Suppressor macrophage treated with lipopolysaccharide for 1 hour (primary cell): ENCODE measurements at places on chromosomes 2 and 18.
A peak's percentile ranks its signal among the peaks of the same experiment; 100 is the strongest.

- DNase-seq, result peak; percentile 7
These were observed 302.1 kb downstream of the LPIN1 start for GRCh38 chr2:12048550-12048949.

DNA sequence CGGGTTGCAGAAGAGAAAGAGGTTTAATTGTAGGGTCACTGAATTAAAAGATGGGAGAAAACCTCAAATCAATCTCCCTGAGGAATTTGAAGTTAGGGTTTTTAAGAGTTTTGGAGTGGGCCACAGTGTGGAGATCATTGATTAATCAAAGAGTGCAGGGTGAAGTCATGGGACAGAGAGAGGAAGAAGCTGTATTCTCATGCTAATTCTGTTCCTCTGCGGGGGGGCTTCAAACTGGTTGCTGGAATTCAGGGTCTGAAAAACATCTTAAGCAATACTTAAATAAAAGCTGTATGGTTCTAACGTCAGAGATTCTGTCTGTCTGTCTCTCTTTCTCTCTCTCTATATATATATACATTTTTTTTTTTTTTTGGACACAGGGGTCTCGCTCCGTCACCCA lies 169.8 kb upstream of the SPATS2L start:
- no peak for DNase-seq

GRCh38 chr2:145091967-145092366 lies 572.0 kb upstream of the ZEB2 start:
- DNase-seq, result peak; percentile 36

- no peak for DNase-seq
These were observed 6.6 kb downstream of the OTOF start for GRCh38 chr2:26471289-26471688.

DNA sequence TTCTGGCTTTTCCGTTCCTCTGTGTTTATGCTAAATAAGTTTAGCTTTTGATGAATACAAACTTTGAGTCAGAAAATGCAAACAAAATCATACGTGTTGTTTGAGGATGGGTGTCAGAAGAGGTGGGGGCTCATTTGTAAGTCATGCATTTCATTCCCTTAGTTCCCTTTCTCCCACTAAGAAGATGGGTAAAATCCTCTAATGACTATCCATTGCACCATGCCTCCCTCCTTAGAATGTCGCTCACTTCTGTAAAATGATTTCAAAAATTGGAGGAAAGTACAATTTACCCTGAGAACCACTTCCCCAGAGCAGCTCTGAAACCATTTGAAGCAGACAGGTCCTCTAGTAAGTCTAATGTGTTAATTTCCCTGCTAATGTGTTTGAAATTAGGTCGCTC lies 629.6 kb upstream of the VRK2 start:
- DNase-seq, result peak; percentile 82

DNA sequence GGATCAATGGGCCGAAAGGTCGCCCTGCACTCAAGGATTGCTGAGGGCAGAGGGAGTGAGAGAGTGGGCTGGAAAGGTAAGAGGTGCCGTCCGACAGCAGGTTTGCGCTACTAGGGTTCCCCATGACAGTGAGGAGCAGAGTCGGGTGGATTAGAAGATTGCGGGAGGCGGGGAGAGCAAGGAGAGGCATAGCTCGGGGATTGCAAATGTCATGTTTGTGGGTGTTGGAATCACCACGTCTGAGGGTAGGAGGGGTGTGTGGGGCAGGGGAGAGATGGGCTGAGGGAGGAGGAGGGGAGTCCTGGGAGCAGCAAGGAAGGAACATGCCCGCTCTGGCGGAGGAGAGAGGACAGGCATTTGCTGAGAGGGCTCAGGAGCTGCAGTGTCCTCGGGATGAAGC lies 81.2 kb downstream of the ZCCHC2 start:
- no peak for DNase-seq

GRCh38 chr2:181742922-181743722 lies 62.8 kb upstream of the NEUROD1 start:
- peak; percentile 68 for DNase-seq

- DNase-seq, result no peak
These were observed 85.0 kb downstream of the USP40 start for GRCh38 chr2:233481368-233482142.

DNA sequence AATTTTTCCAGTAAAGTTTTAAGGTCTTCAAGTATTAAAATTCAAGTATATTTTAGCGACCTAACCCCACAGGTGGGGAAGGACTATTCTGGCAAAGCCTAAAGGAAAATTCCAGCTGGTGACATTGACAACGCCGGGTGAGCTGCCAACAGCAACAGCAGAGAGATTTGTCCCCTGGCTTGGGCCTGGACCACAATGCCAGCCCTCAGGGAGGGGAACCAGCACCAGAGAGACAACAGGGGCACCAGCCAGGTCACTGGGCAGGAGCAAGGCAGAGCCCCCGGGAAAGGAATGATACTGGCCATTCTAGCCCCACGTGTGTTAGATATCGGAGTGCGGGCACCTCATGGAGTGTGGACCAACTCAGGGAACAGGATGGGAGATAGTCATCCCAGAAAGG lies 95.7 kb downstream of the ARMC9 start:
- no peak for DNase-seq

- DNase-seq, result no peak
These were observed 10.6 kb downstream of the LYPD6B start for GRCh38 chr2:149049142-149049541.

DNA sequence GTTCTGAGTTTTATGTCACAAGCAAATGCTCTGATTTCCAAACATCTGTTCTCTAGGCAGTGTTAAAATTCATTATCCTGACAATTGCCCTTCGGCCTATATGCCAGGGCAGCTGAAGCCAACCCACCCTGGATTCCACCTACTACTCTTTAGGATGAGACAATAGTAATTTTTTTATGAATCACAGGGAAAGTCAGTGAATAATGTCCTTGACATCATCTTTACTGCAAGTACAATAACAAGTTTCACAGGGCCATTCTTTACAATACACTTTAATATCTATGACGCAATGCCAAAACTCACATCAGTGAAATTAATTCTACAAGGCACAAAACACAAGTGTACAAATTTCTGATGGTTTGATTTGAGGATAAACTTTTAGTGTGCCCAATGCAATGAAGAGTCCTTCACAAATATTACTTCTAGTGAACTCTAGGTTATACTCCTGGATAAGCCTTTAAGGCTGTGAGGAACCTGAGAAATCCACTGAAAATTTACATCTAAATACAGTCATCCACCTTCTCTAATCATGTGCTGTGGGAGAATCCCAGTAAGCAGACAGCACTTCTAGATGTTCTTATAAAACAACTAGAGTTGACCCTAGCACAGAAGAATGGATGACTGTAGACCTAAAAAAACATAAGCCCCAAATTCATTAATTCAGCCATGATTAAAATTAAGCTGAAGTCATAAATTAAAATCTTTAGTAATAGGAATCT lies 77.3 kb upstream of the CTLA4 start:
- peak; percentile 94 for DNase-seq

DNA sequence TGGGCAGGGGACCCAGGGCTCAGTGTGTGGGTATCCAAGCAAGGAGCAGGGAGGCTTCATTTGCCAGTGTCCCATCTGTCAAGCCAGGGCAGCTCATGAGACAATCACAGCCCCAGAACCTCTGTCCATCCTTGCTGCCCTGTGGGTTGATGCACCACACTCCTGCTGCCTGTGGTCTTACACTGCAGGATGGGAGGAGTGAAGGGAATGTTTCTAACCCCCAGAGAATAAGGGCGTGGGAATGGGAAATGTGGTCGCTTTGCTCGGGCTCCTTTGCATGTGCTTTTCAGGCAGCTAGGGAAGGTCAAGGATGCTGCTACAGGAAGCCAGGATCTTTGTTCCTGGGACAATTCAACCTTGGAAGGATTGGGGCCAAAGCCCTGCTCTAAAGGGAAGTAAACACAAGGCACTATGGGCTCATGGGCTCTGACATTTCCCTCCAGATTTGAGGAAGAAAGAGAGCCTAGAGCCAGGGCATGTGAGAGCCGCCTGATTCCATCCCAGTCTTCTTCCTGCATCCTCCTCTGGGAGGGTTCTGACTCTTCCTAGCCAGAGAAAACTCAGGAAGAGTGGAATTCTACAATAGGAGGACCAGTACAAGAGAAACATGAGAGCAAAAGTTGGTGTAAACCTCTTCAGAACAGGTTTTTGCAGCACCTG lies 18.8 kb upstream of the MAP3K20 start:
- DNase-seq, result peak; percentile 41

- no peak for DNase-seq
These were observed 11.9 kb downstream of the GPC1 start for GRCh38 chr2:240447331-240447730.

- no peak for DNase-seq
These were observed 48.0 kb downstream of the COA5 start for GRCh38 chr2:98560256-98560771.

- DNase-seq, result no peak
These were observed 10.6 kb downstream of the POU3F3 start for GRCh38 chr2:104864280-104865095.

GRCh38 chr18:4068552-4069158 lies 386.5 kb downstream of the DLGAP1 start:
- DNase-seq, result peak; percentile 72

DNA sequence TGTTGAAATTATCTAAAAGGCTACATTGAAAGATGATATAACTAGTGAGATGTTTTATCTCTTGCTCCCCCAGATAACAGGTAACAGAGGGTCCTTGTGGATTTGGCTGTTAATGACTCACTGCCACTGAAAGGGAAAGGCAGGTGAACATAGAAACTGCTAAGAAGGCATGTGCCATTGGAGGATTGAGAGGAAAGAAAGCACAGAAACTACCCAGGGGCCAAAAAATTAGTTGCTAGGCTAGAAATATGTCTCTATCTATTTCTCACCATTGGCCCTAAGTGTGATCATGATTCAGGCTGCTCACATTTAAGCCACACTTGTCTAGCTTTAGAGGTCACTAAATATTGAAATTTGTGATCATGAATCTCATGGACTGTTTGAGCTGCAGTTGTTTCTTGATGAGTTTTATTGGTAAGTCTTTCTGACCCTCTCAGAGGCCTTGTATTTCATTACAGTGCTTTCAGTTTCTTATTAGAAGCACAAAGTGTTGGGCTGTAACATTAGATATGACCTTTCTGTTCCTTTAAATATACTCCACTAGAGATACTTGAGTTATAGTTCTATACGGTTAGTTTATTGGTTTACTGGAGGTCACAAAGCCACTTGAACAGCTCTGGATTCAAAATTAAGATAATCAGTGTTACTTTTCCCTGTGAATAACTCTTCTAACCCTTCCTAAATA lies 26.2 kb downstream of the NAB1 start:
- DNase-seq, result no peak

GRCh38 chr18:23716966-23717365 lies 27.7 kb downstream of the LAMA3 start:
- no peak for DNase-seq

GRCh38 chr18:6939972-6940371 lies 177.6 kb downstream of the LAMA1 start:
- no peak for DNase-seq

DNA sequence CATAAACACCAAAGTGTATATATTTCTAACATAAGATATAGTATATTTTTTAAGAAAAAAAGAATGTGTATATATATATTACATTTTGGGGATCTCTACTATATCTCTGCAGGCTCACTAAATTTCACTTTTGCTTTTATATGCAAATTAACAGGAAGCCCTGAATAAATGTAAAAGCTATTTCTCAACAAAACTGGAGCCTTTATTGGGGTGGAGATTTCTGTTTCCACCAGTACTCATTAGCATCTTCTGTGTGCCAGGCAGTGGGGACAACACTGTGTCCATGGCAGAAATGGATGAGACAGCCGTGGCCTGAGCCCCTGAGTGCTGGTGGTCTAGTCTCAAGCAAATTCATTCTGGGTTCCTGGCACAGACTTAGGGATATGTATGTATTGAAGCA lies 41.3 kb downstream of the C18orf63 start:
- DNase-seq, result peak; percentile 27

DNA sequence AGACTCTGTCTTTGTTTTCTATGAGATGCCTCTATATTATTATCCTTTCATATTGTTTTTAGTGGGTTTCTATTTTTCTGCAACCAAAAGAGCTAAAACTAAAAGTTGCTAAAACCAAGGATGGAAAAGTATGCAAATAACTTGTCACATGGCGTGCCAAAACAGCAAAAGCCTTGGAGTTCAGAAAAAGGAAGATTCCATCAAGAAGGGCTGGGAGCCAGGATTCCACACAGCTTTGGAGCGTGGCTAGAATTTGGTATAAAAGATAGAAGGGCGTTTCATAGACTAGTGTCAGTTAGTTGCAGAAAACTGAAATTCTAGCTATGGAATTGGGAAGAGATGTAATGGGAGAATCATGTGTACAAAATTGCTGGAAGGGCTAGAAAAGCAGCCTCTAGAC lies 4.1 kb downstream of the SCYGR1 start:
- DNase-seq, result no peak

- DNase-seq, result no peak
These were observed 39.4 kb downstream of the MYT1L start for GRCh38 chr2:2291500-2292260.

DNA sequence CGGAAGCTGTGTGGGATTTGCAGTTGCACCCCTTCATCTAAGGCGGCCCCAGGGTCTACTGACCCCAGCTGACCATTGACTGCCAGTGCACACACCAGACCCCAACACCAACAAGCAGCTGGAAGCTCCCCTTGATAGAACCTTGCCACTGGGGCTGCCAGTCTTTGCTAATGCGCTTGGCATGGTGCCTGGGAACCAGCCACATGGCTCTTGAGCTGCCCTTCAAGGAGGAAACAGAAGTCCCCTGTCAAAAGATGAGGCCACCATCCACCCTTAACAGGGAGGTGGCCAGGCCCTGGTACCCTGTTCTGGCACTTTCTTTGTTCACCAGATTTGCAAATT lies 8.6 kb downstream of the ALPI start:
- DNase-seq, result no peak

DNA sequence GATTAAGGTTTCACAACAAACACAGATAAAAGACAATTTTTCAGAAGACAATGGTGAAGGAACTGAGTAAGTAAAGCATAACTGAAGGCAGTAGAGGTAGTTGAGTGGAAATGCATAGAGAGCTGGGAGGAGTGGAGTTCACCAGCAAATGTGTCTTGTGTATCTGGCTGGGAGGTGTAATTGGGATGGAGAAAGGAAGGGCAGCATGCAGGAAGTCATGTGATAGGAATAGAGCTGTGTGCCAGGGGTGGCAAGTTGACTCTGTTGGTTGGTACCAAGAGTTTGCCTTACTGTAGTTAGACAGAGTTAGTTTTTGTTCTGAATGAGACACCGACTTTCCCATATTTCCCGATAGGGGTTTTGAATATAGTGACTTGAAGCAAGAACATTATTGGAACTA lies 56.3 kb downstream of the FMNL2 start:
- no peak for DNase-seq
